Activated T-helper 9 cell treated with anti-CD3 and anti-CD28 coated beads, Interleukin-2, amount 50 U/mL, for 16 hours (primary cell): ENCODE measurements at places on chromosomes 2 and 18.

DNA sequence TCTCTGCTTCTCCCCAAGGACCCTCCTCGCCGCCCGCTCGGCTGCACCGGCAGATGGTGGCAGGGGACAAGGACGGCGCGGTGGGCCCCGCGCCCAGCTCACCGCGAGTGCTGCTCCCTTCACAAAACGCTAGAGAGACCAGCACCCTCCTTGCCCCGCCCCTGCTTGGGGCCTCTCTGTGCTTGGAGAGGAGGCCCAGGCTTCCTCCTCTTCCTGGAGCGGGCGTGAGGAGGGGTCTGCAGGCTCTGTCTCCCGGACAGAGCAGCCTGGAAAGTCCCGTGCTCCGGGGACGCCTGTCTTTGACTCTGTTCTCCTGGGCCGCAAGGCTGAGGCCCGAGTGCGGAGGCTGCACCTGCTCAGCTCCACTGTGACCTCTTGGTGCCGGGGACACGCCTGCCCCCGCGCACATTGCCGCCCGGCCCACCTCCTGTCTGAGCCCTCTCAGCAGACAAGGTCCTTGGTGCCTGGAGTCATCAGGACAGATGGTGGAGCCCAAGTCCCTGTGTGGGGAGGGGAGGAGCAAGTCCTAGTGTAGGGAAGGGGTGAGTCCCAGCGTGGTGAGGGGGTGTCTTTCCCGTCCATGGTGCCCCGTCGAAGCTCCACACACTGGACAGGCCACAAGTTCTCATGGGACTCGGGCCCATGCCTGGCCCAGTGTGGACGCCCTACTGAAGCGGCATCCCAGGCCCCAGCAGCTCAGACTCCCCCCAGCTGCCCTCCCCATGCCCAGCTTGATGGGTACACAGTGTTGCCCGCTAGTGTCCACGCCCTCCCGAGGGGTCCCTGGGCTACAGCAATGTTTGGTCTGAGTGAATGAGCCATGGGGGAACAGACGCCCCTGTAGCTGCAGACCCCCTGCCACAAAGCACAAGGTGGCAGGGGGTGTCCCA is 33.8 kb downstream of the RTP5 start:
- no peak for DNase-seq

- no peak for DNase-seq
Observed at GRCh38 chr2:146870691-146871090, 974.1 kb upstream of the ACVR2A start.

- no peak for DNase-seq
Observed at GRCh38 chr2:164456619-164457018, 164.7 kb downstream of the GRB14 start.

GRCh38 chr2:95328358-95329125 is 31.4 kb downstream of the KCNIP3 start:
- DNase-seq: no peak

- DNase-seq: no peak
Observed at GRCh38 chr18:43534511-43534910, 257.2 kb upstream of the SYT4 start.

DNA sequence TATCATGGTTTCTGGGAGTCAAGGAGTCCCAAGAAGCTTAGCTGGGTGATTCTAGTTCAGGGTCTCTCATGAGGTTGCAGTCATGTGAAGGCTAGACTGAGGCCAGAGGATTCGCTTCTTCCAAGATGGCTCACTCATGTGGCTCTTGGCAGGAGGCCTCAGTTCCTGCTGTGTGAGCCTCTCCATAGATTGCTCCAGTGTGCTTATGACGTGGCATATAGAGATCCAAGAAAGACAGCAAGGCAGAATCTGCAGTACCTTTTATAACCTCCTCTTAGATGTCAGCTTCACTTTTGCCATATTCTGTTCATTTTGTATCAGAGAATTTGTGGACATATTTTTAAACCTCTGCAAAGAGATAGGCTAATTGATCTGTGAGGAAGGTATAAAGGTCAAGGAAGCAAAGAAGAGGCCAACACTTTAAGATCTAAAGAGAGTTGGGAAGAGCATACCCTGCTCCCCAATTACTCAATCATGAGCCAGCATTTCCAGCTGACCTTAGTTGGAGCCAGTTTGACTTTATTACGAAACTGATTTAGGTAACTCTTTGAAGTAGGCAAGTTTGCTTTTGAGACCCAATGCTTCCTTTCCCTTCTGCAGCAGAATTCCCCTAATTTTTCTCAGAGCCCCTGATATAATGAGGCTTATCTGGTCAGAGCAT is 134.7 kb downstream of the EML6 start:
- DNase-seq: no peak

DNA sequence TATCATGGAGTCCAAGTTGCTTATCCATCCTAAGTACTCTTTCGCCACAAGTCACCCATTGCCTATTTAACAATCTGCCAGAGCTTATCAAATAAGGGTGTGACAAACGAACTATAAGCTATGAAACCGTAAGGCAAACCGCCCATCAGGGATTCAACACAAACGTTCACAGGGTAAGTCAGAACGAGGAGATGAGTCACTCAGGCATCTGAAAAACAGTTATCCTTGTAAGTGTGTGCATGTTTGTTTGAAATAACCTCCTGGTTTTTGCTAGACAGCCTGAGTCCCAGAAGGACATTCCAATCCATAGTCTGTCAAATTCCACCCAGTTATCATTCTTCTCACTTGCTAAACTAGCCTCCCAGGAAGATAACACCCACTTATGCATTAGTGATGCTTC is 299.1 kb downstream of the PAX3 start:
- no peak for DNase-seq

DNA sequence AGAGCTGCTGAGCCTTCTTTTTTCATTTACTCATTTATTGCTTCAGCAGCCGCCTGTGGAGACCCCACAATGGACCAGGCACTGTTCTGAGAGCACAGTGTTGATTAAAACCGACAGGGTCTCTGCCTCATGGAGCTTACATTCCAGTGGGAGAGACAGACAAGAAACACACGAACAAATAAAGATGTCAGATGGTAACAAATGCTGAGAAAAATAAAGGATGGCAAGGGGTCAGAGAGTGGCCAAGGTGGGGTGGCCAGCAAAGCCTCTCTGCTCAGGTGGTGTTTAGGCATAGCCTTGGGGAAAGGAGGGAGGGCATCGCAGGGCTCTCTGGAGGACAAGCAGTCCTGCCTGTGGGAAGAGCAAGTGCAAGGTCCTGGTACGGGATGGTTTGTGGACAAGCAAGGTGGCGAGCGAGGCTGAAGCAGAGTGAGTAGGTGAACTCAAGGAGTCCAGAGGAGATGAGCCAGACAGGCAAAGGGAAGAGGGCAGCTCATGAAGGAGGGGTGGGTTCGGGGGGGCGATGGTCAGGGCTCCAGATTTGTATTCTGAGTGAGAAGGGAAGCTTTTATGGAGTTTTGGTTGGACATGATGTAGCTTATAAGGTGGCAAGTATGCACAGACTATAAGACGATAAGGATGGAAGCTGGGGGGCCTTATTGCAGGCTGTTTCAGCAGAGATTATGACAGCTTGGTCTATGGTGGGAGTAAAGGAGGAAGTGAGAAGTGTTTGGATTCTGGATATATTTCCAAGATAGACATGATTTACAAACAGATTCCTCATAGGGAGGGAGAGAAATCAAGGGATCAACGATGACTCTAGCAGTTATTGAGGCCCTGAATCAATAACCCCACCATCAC is 8.8 kb upstream of the ITGB6 start:
- DNase-seq: no peak

- no peak for DNase-seq
Observed at GRCh38 chr2:37711831-37712230, 40.4 kb upstream of the CDC42EP3 start.

DNA sequence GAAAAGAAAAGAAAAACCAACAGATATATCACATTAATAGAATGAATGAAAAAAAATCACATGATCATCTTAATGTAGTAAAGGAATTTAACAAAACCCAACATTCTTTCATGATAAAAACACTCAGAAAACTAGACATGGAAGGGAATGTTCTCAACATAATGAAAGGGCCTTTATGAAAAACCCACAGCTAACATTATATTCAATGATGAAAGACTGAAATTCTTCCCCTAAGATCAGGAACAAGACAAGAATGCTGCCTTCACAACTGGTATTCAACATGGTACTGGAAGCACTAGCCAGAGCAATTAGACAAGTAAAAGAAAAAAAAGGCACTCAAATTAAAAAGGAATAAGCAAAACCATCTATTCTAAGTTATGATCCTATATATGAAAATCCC is 28.5 kb upstream of the EMILIN2 start:
- DNase-seq: no peak

DNA sequence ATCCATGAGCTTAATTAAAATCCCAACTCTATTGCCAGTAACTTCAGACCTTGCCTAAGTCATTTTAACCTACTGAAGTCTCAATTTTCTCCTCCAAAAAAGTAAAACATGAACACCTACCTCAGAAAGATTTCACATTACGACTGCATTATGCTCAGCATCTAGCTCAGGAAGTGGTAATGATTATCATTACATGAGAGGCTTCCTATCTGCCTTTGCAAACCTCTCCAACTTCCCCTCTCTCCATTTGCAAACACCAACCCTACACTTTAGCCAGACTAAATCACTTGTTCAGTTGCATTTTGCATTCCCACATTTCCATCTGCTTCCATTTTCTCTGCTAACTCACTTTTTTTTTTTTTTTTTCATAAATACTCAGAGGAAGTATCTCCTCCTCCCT is 6.8 kb downstream of the SLC38A11 start:
- DNase-seq: no peak

DNA sequence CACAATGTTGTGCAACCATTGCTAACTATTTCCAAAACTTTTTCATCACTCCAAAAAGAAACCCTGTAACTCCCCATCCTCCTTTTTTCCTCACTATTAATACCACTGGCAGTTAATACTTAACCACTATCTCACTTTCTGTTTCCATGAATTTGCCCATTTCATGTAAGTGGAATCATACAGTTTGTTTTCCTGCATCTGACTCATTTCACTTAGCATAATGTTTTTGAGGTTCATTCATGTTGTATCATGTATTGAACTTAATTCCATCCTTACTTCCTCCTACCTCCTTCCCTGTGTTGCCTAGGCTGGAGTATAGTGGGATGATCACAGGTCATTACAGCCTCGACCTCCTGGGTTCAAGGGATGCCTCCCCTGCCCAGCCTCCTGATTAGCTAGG is 68.3 kb downstream of the FAM117B start:
- no peak for DNase-seq

GRCh38 chr2:118794546-118794945 is 52.9 kb downstream of the EN1 start:
- no peak for DNase-seq

DNA sequence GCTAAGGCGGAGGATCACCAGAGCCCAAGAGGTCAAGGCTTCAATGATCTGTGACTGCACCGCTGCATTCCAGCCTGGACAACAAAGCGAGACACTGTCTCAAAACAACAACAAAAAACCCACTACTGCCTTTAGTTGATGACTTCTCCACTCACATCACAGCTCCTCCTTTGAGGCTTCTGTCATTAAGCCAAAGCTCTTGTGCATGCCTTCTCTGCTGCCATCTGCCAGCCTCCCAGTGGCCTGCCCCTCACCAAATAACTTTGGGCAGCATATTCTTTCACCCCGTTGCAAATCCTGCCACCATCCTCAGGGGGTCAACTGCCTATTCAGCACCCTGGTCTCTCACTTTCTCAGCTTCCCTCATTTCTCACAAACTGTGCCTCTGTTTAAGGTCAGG is 27.5 kb downstream of the OSBPL1A start:
- DNase-seq: no peak

- DNase-seq: no peak
Observed at GRCh38 chr18:77209587-77209986, 40.1 kb upstream of the GALR1 start.

DNA sequence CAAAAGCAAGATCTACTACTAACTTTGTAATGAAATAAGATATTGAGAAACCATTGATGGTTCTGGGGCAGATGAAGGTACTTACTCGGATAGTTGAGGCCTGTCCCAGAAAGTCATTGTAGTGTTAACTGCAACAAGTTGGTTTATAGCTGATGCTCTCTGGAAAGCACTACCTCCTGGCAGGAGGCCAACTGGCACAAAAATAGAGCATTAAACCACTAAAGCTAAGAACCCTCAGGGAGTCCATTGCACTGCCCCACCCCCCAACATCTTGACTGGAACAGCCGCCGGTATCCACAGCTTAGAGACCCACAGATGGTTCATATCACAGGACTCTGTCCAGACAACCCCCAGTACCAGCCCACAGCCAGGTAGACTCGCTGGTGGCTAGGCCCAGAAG is 552.5 kb upstream of the CRIM1 start:
- DNase-seq: no peak

- DNase-seq: no peak
Observed at GRCh38 chr18:10432781-10433180, 21.7 kb upstream of the APCDD1 start.

DNA sequence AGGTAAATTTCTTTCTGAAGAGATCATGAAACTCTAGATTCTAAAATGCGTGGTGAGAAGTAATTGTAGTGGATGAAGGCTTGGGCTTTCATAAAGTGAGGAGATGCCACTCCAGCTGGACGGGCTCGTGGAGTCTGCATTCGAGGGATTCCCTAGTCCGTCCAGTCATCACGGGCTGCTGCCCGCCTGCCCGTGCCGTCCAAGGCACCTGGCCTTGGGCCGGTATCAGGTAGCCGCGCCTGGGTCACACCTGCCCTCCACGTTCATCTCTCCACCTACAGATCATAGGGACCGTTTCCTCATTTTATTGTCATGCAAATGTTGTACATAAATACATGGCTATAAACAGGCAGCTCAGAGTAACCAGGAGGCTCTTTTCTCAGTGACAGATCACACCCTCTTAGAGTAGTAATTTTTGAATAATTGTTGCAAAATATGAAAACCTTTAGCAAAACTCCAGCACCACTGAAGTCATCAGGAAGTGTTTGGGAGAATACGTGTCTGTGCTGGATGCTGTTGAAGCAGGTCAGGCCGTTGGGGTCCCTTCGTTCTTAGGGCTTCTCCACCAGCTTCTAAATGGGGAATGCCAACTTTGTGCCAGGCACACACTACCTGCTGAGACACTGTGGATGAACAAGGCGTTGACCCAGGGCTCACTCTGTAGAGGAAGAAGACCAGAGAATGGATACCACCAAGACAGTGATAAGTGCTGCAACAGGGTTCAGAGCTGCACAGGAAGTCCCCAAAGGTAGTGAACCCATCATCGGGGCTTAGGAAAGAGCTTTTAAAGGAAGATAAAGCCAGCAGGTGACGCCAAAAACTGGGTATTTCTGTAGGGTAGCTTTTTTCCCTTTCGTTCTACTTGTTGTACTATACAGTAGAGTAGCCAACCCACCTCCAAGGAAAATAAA is 112.5 kb downstream of the FAM210A start:
- DNase-seq: no peak

GRCh38 chr18:58394046-58394445 is 234.8 kb downstream of the ALPK2 start:
- DNase-seq: no peak

GRCh38 chr2:3595404-3595803 is 492 bp downstream of the COLEC11 start:
- no peak for DNase-seq

DNA sequence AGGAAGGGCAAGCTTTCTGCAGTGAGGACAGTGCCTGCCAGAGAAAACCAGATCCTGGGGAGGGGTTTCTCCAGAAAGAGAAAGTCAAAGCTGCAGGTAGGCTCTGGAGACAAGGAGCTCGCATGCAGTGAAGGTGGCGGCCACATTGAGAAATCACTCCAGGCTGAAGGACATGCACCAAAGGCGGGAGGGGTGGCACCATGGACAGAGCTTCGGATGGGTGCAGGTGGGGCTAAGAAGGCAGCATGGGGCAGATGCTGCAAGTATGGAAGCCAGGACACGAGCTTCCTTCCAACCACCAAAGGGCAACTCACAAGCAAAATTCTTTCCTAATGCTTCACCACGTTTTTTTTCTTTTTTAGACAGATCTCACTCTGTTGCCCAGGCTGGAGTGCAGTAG is 104.4 kb upstream of the SLC35G4 start:
- no peak for DNase-seq

GRCh38 chr2:231012463-231012862 is 16.5 kb downstream of the SPATA3 start:
- DNase-seq: no peak
